ENCODE measurements at places on chromosomes 16 and 17. TPM values are rescaled to one million over a fixed set of nuclear protein-coding genes. Genes with fewer than 3 reads are reported as not detected.

- DNase-seq: no peak
Observed at GRCh38 chr17:49739641-49740271, 24.2 kb downstream of the FAM117A start.

SULT1A4 gene
- 22.8 TPM for total RNA-seq

DNA sequence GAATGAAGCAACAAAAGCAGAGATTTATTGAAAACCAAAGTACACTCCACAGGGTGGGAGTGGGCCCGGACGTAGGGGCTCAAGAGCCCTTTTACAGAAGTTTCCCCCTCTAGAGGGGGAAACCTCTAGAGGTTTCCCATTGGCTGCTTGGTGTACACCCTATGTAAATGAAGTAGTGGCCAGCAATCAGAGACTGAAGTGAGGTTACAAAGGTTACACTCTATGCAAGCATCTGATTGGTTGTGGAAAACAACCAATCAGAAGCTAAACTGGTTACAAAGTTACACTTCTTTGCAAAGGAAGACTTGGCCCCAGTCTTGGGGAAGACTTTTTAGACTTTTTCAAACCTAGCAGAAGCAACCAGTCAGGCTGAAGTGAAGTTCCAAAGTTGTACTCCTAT, 27.1 kb downstream of the CRAMP1 start:
- DNase-seq: no peak

DNA sequence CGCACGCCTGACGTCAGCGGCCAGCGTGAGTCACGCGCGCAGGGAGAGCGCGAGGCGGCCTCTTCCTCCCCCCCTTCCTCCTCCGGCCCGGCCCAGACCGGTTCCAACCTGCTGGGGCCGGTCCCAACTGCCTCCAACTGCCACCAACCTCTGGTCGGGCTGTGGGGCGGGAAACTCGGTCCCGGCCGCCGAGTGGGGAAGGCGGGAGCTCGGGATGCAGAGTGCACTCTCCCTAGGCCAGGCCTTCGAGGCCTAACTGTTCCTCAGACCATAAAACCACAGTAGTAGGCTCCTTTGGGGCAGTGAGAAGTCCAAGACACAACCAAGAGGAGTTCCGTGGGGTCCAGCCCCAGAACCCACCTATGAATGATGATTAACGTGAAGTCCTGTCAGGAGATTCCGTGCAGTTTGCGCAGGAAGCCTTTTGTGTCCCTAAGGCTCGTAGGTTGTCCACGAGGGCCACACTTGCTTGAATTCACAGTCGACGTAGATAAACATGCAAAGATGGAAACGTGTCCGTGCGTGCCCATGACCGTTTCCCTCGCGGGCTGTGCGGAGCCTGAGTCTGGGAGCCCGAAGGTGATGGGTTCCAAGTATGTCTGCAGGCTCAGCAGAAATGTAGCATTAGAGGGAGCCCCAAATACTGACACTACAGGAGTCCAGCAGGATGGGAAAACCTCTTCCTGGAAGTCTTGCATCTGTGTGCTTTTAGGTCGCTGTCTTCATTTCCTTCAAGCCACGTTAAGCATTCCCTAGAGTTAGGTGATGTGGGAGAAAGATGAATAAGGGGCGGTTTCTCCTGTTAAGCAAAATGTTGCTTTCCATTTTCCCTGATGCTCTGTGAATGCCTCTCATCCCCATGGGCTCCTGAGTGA, 647 bp downstream of the UNK start:
- DNase-seq: peak; percentile 96

GRCh38 chr17:61611323-61611722, 20.3 kb upstream of the NACA2 start:
- no peak for DNase-seq

DNA sequence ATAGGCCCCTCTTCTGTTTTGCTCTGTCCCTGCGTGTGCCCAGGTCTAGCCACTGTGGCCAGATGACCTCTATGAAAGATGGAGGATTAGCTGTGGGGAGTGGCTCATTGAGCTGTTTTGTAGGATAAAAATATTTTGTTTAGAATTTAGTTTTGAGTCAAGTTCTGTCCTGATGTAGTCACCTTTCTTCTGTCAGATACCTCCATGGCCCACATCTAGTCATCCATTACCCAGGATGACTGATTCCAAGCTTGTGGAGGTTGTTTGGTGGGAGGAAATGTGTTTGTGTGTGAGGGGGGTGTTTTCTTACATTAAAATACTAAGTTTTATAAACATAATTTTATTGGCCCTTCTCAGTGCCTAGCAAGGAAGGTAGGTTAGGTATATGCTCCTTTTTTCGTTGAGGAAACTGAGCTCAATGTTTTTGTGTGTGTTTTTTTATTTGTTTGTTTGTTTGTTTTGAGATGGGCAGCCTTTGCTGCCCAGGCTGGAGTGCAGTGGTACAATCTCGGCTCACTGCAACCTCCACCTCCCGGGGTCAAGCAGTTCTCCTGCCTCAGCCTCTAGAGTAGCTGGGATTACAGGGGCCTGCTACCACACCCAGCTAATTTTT, 16.3 kb downstream of the SNX11 start:
- no peak for DNase-seq

DNA sequence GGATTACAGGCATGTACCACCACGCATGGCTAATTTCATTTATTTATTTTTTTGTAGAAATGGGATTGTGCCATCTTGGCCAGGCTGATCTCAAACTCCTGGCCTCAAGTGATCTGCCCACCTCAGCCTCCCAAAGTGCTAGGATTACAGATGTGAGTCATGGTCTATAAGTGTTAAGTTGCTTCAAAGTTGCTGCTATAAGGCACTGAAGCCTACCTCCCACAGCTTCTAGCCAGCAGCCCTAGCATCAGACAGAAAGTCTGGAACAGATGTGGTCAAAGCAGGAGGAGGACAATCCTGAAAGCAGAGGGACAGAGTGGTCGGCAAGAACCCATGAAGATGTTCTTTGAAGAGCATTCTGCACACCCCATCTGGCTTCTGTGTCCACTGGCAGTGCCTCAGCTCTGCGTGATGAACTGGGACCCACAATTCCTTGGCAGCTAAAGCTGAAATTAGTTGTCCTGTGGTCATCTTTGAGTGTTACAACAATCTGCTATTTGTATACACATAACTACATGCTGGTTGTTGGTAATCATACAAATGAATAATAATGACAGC, 11.2 kb downstream of the MAP3K14 start:
- DNase-seq: no peak

KIF2B gene
- not detected for total RNA-seq

- no peak for DNase-seq
Observed at GRCh38 chr17:5361426-5361825, 58.0 kb downstream of the NUP88 start.

DNA sequence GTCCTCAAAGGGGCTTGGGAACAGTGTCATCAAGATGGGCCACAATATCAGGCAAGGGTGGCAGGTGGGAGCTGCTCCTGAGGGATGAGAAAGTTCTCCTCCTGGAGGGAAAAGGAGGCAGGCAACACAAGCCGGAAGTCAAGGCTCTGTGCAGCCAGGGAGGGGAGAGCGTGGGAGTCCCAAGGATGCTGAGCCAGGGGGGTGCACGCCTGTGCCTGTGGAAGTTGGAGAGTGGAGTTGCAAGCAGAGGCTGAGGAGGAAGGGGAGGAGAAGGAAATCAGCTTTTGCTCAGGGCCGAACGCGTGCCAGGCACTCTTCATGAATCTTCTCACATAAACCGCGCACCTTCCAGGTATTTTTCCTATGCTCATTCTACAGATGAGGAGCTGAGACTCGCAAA, 7.4 kb upstream of the SLC13A2 start:
- no peak for DNase-seq

- DNase-seq: no peak
Observed at GRCh38 chr17:82823004-82823403, 16.8 kb downstream of the ZNF750 start.

KRTAP9-2 gene
- total RNA-seq: not detected

RAB11FIP4 gene
- total RNA-seq: 15.3 TPM

GRCh38 chr16:49747654-49748053, 108.3 kb downstream of the ZNF423 start:
- DNase-seq: no peak

DNA sequence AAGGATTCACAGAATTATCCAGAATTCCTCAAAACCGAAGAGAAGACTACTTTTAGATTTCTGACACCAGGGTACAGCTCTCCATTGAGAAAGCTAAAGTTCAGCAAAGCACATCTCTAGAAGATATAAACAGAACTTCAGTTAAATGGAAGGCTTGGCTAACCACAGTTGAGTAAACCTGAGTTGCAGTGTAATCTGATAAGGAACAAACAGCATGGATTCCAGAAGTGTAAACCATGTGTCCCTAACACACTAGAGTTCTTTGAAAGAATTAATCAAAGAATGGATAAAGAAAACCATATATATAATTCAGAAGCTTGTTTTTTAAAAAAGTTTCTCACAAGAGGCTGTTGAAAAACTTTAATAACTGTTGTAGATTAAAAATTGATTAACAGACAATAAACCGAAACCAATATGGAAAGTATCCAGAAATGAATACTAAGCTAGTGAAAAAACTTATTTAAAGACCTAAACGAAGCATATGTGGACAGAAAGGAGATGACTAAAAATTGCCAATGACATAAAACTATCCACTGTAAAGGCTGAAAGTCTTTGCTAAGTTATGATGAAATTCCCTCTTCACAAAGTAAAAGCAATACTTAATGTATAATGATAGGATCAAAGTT, 4.3 kb downstream of the RNF43 start:
- no peak for DNase-seq

UNC45B gene
- 0.10 TPM for total RNA-seq

TPPP3 gene
- 37.5 TPM for total RNA-seq

DNA sequence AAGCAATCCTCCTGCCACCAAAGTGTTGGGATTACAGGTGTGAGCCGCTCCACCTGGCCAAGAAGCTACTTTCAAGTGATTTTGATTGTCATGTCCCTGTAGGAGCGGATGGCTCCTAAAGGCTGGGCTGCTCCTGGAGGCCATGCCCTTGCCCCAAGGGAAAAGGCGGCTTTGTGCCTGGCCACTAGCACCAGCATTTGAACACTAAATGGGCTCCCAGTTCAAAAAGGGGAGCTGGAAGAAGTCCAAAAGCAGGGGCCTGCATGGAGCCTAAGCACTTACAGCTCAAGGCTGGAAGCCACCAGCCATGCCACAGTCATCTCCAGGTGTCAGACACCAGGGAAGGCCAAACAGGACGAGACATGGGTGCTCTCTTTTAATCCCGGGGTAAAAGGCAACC, 26.8 kb downstream of the SPHK1 start:
- no peak for DNase-seq

GGA2 gene
- 29.3 TPM for total RNA-seq

DNA sequence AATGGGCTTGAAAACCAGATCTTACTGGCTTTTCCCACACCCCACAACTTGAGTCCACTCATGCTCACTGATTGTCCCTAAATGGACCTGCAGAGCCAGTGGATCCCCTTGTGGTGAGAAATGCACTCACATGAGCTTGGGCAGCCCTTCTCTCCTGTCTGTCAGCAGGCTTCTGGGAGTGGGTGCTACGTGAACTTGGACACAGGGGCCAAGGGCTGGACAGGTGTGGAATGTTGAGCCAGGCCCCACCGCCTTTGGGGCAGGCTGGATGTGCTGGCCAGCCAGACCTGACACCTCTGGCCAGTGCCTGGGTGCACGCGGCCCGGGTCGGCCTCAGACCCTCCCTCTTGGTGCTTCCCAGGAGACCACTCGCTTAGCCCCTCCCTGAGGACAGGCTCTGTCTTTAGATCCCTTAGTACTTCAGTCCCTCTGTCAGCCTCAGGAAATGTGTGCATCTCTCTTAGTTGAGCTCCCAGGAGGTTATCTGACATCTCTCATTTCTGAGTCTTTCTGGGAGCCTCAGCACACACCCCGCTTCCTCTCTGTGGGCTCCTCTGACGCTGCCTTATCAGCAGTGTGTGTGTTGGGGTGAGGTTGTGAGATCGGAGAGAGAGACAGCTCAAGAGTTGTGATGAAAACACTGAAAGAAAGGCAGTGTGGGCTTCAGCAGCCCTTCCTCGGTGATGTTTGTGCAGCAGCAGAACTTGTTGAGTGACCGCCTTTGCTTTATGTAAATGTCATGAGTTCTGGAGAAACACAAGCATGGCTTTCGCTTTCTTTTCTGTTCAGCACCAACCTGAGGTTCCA, 117.0 kb downstream of the RAB11FIP4 start:
- no peak for DNase-seq

GRCh38 chr17:20008242-20009051, 712 bp upstream of the SPECC1 start:
- DNase-seq: no peak

GRCh38 chr17:45279898-45280297, 18.0 kb upstream of the SPATA32 start:
- no peak for DNase-seq

DNA sequence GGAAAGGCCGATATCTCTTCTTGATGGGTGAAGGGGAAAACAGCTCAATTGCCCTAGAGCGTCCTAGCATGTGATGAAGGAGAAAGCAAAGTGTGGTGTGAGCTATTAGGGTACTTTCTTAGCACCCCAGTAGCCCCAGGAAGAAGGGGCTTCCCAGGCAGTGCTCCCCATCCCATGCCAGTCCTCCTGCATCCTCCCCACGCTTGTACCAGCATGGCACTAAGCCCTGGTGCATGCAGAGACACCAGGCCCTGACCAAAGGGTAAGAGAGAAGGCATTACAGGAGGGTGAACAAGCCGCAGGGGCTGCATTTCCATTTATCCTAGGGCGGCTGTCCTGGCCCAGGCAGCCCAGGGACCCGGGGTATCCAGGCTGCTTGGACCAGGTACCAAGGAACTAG, 3.1 kb downstream of the CYB561 start:
- DNase-seq: no peak

CACNG3 gene
- 1.9 TPM for total RNA-seq

DNA sequence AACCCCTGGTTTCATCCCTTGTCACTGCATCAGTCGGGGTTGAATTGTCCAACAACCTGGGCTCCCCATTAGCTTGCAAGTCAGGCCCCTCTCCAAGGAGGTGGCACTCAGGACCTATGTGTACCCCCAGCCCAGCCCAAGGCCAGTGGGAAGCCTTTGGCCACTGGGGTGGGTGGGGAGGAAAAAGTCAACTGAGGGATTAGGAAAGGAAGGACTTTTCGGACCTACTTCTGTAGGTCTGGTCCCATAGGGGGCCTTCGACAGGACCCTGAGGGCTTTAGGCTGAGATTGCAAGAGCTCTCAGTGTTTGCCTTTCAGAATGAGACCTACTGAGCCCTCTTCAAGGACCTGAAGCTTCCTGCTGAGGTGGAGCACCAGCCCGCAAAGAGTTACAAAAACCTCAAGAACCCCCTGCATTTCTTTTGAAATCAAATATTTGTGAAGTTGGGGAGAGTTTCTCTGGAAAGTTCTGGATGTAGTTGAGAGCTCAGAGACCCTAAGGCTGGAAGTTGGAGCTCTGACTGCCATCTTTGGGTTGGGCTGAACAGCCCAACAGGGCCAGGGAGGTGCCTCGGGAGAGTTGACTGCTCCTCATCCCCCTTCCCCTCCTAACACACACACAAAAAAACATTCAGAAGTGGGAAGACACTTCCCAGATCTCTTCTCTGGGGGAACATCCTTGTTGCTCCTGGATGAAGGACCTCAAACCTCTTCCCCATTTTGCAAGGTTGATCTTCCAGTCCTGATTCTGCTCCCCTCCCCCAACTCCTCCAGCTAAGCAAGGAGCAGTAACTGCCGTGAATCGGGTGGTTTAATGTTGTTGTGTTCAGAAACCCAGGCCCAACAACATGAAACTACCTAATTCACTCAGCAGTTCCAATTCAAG, 5.8 kb upstream of the HOXB9 start:
- DNase-seq: no peak

CLDN7 gene
- total RNA-seq: 0.79 TPM

DCXR gene
- total RNA-seq: 44.3 TPM

KCNJ2 gene
- total RNA-seq: 13.0 TPM

KRTAP9-8 gene
- not detected for total RNA-seq

C16orf96 gene
- 0.50 TPM for total RNA-seq

All from spinal cord (tissue), 10 donors.